ENCODE measurements at places on chromosomes 12 and 14. TPM values are rescaled to one million over a fixed set of nuclear protein-coding genes. Genes with fewer than 3 reads are reported as not detected.

DNA sequence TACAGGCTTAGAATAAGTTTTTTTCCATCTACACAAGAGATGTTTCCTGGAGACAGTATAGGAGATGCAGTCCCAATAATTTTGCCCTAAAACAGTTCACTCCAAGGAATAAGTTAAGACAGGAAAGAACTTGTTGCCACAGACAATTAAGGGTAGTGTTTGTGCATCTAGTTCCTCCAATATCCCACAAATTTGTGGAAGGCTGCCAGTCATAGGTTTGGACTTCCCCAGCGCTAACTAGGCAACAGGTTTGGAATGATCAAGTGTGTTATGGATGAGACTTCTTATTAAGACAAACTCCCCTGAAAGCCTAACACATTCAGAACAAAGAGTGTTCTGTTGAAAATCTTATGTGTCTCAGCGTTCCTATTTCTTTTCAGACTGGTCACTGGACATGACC is 611.0 kb downstream of the CCER1 start:
- H3K4me1 ChIP-seq, result no peaks in the 10 kb centered on the region
- H3K36me3 ChIP-seq, result no peaks in the 10 kb centered on the region
- no peak for DNase-seq
- no peak overlapping the region for H3K27ac ChIP-seq

DNA sequence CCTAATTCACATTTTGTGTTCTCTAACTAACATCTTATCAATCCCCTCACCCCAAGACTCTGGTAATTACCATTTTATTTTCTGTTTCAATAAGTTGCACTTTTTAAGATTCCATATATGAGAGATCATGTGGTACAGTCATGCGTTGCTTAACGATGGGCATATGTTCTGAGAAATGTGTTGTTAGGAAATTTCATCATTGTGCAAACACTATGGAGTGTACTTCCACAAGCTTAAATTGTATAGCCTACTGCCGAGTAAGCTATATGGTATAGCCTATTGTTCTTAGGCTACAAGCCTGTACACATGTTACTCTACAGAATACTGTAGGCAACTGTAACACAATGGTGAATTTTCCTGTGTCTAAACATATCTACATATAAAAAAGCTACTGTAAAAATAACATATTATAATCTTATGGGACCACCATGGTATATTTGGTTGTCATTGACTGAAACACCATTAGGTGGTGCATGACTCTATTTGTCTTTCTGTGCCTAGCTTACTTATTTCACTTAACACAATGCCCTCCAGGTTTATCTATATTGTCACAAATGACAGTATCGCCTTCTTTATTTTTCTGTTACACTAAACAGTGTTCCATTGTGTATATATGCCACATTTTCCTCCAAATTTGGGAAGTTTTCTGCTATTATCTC is 473.4 kb upstream of the LMO3 start:
- no peaks in the 10 kb centered on the region for H3K27me3 ChIP-seq
- H3K4me3 ChIP-seq, result no peak overlapping the region
- DNase-seq, result no peak
- no peaks in the 10 kb centered on the region for H3K4me1 ChIP-seq
- no peak overlapping the region for H3K27ac ChIP-seq

The CCDC184 gene
- total RNA-seq, result 0.35 TPM

- H3K4me1 ChIP-seq, result no peaks in the 10 kb centered on the region
- H3K27me3 ChIP-seq, result no peaks in the 10 kb centered on the region
- no peak overlapping the region for H3K4me3 ChIP-seq
- no peak for DNase-seq
- no peak overlapping the region for H3K27ac ChIP-seq
Measured at GRCh38 chr12:62621101-62621638, 154.5 kb downstream of the MON2 start.

The RHOJ gene
- 7.6 TPM for total RNA-seq

- H3K27me3 ChIP-seq, result no peaks in the 10 kb centered on the region
- no peaks in the 10 kb centered on the region for H3K36me3 ChIP-seq
- H3K27ac ChIP-seq, result no peak overlapping the region
- no peak overlapping the region for H3K4me3 ChIP-seq
- H3K4me1 ChIP-seq, result no peaks in the 10 kb centered on the region
Measured at GRCh38 chr12:125871811-125872594, 806.8 kb downstream of the AACS start.

The RNFT2 gene
- 6.3 TPM for total RNA-seq

The SLC24A4 gene
- 0.11 TPM for total RNA-seq

DNA sequence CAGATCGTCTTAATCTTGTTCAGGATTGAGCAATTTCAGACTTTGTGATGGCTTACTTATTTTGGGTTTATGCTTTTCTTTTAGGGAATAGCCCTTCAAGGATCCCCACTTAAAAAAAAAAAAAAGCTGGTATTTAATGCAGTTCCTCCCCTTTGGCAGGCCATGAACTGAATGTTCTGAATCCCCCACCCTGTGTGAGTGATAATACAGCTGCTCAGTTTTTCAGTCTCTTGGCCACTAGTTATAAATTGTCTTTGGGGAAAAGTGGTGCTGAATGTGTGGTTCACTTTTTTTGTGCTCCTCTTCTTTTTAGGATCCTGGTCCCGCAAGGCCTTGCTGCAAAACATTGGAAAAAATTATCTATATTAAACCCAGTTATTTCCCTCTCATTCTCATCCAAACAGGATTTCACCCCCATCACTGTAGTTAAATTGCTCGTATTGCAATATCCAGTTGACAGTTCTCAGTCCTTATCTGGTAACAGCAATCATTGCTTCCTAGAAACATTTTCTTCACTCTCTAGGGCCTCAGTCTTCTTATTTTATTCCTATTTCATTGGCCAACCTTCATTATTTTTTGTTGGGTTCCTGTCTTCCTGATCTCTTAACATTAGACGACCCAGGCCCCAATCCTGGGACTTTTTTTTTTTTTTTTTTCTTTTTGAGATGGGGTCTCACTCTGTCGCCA is 73.1 kb upstream of the PAWR start:
- H3K36me3 ChIP-seq, result no peaks in the 10 kb centered on the region
- no peaks in the 10 kb centered on the region for H3K4me1 ChIP-seq
- H3K27ac ChIP-seq, result no peak overlapping the region
- no peak for DNase-seq

The AJUBA gene
- total RNA-seq, result 6.7 TPM

DNA sequence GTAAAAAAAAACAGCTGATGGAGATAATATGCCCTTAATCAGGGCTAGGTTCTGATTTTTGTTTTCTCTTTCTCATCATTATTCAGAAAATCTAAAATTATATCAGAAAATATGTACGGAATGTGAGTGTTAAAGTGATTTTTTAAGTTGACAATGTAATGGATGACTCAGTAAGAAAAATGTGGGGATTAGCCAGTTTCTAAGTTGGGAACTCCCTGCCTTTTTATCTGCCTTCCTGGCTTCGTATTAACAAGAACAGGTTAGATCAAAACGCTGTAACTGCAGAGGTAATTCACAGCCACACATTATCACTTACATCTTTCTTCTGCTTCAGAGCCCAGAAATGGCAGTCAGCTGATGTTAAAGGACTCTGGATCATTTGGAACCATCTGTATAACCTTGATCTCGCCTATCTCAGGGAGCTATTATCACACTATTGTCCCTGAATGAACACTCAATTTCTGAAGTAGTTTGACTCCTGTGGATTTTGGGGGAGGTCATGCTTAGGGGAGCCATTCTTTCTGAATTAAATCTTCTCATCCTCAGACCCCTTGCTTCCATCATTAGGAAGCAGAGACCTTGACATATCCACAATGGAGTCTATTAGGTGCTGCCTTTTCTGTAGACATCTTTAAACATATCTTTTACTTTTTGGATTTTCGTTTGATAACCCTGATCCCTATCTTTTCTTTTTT is 135.7 kb upstream of the SLC16A7 start:
- no peaks in the 10 kb centered on the region for H3K27me3 ChIP-seq
- no peaks in the 10 kb centered on the region for H3K4me1 ChIP-seq
- no peak overlapping the region for H3K4me3 ChIP-seq
- no peak for DNase-seq
- no peaks in the 10 kb centered on the region for H3K36me3 ChIP-seq

- no peak for DNase-seq
- H3K36me3 ChIP-seq, result peaks cover 10% of the 10 kb centered on the region
- no peaks in the 10 kb centered on the region for H3K4me1 ChIP-seq
Measured at GRCh38 chr12:71870416-71870815, 30.9 kb downstream of the TBC1D15 start.

- H3K36me3 ChIP-seq, result no peaks in the 10 kb centered on the region
- H3K27me3 ChIP-seq, result no peaks in the 10 kb centered on the region
- peak overlapping the region; percentile 75 for H3K4me3 ChIP-seq
- H3K27ac ChIP-seq, result peak overlapping the region; percentile 99
- peaks cover 18% of the 10 kb centered on the region for H3K4me1 ChIP-seq
- peak; percentile 75 for DNase-seq
Measured at GRCh38 chr14:35046751-35047536, 872 bp downstream of the FAM177A1 start.

- DNase-seq, result no peak
- H3K27me3 ChIP-seq, result no peaks in the 10 kb centered on the region
- peaks cover 13% of the 10 kb centered on the region for H3K4me1 ChIP-seq
- no peaks in the 10 kb centered on the region for H3K36me3 ChIP-seq
- no peak overlapping the region for H3K27ac ChIP-seq
Measured at GRCh38 chr12:116453631-116454030, 105.5 kb upstream of the MAP1LC3B2 start.

Data from colonic mucosa (tissue), 4 donors.